ENCODE measurements at places on chromosomes 6 and 20. TPM values are rescaled to one million over a fixed set of nuclear protein-coding genes. Genes with fewer than 3 reads are reported as not detected.

Gene TMC2
- total RNA-seq = not detected

Gene HLA-DRB1
- 50.0 TPM for total RNA-seq

Gene UST
- total RNA-seq = 30.8 TPM

Gene CCN5
- 994 TPM for total RNA-seq

Gene OPRM1
- total RNA-seq = not detected

Gene C6orf58
- not detected for total RNA-seq

Gene C20orf202
- not detected for total RNA-seq

Gene ADAT2
- total RNA-seq = 12.3 TPM

DNA sequence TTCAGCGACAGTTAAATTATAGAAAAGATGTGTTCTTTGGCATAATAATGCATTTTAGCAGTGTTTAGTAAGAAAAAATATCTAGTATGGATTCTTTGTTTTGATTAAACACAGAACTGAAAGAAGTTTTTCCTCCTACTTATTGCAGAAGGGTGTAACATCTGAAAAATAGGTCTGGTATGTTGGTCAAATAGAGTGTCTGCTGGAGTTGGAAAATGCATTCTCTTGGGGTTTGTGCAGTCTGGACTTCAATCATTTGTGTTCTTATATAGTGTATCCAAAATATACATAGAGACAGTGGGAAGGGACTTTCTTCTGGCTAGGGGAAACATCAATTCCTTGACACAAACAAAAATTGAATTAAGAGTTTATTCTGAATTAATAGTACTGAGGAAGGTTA is 132.4 kb upstream of the MAN1A1 start:
- DNase-seq = no peak

GRCh38 chr6:155154158-155154830 is 109.5 kb upstream of the CLDN20 start:
- no peak for DNase-seq

GRCh38 chr20:39549733-39550132 is 587.6 kb downstream of the DHX35 start:
- no peak for DNase-seq

DNA sequence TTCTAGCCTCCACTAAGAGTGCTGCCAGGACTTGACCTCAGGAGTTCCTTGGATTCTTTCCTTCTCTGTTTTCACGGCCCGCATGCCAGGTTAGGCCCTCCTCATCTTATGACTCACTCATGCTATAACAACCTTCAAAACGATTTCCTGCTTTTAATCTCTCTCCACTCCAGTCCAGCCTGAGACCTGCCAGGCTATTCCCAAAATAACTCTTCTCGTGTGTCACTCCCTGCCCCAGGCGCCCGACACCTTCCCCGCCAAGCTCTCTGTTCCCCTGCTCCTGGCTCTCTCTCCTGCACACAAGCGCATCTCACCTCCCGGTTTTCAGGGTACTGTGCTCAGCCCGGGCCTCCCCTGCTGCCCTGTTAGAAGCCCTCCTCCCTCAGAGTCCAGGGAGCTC is 64.1 kb upstream of the RPS6KA2 start:
- no peak for DNase-seq

DNA sequence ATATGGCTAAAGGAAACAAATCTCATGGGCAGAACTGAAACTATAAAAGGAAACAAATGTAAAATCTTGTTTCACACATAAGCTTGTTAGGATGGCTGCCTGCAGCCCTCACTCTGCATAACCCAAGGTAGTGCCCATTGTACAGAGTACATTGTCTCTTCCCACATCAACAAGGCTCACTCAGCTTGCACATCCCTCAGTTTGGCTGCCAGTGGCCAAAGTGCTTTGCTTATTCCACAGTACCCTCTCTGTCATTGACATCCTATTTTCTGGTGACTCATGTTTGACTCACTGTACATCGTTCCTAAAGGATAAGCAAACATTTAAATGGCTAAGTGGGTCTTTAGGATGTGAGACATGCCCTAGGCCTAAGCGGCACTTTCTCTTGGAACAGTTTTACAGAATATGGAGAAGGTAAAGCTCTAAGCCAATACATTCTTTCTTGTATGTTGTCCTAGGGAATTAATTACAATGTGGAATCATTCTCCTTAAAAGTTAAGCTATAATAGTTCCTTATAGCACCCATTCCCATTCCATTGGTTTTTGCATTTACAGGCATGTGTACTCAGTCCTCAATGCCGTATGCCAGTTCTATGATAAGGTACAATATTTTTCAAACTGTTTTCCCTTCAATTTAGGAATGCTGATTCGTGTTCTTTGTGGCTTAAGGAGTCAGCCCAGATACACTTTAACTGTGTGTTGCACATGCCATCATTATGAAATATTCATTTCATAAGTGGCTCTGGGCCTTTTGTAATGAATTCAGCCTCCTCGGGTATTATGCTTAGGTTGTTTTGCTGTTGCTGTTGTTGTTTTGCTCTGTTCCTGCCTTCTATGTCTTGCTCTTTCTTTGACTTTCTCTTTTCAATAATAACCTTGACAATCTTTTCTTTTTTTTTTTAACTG is 5.5 kb downstream of the ANKEF1 start:
- no peak for DNase-seq

DNA sequence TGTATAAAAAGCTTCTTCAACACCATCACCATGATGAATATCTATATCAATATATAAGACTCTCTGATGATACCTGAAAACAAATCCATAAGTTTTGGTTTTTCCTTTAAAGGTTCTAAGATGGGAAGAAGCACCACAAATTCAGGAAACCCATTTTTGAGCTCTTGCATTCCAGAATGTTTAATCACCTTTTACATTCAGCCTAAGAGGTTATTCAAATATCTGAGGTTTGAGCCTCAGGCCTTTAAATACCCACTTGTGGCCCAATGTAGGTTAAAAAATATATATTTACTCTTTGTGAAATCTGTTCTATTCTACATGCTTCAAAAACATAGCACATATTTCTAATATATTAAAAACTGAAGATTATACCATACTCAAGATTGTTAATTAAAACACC is 17.6 kb downstream of the HDAC2 start:
- DNase-seq = no peak

DNA sequence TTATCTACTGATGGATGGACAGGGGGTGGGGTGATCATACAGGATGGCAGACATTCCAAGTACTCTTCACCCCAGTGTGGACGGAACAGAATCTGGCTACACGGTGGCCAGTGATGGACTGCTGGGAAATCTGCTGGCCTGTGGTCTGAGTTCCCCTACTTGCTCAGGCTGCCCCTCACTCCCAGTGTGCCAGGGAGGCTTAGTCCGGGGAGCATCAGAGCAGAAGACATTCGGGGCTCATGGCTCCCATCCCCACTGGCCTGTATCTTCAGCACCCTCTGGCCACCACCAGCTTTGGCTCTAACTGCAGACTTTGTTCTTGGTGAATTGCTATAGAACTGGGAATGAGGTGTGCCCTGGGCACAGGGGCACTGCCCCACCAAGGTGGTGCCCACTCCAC is 15.3 kb downstream of the TLDC2 start:
- DNase-seq = no peak

- DNase-seq = no peak
Observed at GRCh38 chr6:165767228-165767627, 104.2 kb upstream of the PDE10A start.

GRCh38 chr6:148693882-148694484 is 52.8 kb upstream of the UST start:
- no peak for DNase-seq

DNA sequence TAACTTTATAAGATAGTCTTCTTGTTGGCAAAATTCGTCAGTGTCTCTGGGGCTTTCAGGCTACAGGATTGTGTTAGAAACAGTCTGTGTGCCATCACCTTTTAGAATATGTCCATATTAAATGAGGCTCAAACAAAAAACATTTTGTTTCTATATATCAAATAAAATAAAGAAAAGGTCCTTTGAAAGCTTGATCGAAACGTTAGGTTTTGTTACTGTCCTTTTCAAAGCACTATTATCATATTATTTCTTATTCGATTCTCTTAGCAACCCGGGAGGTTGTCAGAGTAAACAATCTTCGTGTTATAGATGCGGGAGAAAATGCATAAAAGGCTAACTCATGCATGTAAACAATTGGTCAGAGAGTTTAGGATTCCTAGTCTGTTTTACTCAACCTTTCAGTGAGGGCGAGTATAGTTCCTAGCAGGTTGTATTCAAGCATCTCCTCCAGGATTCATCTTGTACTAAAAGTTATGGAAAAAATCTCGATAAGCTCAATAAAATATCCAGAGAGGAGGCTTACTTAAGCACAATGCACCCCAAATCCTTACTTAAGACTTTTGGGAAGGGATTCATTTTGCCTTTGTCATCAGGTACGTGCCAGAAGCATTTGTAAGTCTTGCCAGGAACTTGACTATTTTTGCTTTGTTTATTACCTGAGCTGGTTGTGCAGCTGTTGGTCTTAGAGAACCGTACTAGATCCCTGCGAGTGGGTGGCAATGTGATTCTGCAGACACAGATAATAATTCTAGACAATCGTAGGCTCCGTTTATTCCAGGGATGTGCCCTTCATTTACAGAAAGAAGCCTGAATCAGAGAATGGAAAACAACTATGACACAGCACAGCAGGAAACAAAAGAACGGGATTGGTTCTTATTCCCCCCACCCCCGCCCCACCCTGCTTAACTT is 159.6 kb upstream of the ZNF217 start:
- no peak for DNase-seq

GRCh38 chr6:107398001-107398400 is 61.4 kb downstream of the PDSS2 start:
- no peak for DNase-seq

- DNase-seq = no peak
Observed at GRCh38 chr6:57162028-57162427, 10.1 kb upstream of the BAG2 start.

- DNase-seq = no peak
Observed at GRCh38 chr6:3305831-3306230, 47.1 kb downstream of the PSMG4 start.

GRCh38 chr6:140437619-140438345 is 1063.3 kb upstream of the CITED2 start:
- no peak for DNase-seq

- DNase-seq = no peak
Observed at GRCh38 chr20:8043687-8044282, 24.2 kb upstream of the TMX4 start.

- no peak for DNase-seq
Observed at GRCh38 chr6:124825564-124825963, 136.7 kb upstream of the RNF217 start.

- DNase-seq = no peak
Observed at GRCh38 chr6:118523216-118523615, 24.9 kb upstream of the PLN start.

DNA sequence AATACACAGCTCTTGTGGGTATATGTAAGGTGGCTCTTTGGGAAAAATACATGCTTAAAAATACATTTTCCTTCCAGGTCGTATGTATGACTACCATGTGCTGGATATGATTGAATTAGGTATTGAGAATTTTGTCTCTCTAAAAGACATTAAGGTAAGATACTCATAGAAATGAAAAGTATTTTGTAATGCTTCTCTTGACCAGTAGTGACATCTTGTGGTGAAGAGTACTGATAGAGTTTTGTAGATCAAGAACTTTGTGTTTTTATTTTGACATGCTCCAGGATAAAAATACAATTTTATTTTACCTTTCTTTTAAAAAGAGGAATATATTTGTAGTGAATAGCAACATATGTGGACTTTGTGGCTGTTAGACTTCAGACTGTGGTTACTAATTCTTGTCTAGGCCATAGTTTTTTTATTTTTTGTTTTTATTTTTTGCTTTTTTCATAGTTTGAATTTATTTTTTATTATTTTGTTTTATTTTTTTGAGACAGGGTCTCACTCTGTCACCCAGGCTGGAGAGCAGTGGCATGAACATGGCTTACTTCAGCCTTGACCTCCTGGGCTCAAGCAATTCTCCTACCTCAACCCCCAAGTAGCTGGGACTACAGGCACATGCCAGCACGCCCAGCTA is 17.9 kb downstream of the RPF2 start:
- no peak for DNase-seq

GRCh38 chr6:89024456-89024855 is 56.1 kb upstream of the PNRC1 start:
- no peak for DNase-seq

- no peak for DNase-seq
Observed at GRCh38 chr20:10430704-10431103, 3.3 kb downstream of the MKKS start.

DNA sequence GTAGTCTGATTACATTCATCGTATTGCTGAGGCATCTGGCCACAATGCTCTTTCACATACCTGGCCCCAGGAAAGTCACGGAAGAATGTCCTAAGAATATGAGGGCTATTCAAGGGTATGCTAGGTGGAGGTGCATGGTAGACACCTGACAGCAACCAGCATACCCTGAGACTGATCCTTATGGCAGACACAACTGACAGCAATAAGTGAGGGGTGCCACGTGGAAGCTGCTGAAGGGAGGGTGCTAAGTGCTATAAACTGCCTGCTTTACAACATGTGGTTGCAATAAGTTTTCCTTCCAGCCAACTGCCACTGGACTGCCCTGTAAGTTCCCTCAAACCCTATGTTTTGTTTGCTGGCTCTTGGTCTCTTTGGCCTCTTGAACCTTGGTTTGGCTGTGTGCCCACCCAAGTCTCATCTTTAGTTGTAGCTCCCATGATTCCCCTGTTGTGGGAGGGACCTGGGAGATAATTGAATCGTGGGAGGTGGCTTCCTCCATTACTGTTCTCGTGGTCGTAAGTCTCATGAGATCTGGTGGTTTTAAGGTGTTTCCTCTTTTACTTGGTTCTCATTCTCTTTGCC is 201.3 kb upstream of the MOCS1 start:
- no peak for DNase-seq

GRCh38 chr20:417801-418342 is 9.8 kb downstream of the RBCK1 start:
- no peak for DNase-seq

DNA sequence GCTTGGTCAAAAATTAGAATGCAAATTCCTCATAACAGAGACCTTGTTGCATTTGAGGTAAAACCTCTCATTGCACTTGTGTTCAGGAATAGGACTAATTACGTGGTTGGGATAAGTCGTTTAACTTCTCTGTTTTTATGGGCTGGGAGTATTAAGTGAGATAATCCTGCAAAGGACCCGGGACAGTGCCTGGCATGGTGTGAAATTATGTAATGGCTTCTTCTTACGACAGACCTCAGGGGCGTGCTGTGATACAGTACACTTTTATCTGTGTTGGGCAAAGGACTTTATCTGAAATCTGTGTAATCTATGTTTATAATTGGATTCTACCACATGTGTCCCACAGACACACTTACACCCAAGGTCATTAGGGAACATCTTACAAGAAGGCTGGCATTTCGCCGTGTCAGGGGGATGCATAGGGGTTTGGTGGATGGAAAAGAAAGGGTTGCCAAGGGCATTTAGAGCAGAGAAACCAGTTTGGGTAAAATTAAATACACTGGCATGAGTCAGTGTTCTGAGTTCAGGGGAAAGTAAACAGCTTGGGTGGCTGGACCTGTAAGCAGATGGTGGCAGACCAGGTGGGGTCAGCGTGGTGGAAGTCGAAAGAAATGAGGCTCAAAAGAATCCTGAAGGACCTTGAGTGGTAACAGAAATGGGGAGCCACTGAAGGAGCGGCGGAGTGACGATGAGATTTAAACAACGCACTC is 17.2 kb upstream of the RTF2 start:
- no peak for DNase-seq

- no peak for DNase-seq
Observed at GRCh38 chr6:132614554-132614953, 9.5 kb downstream of the TAAR2 start.
